ENCODE measurements at places on chromosomes 5 and 9.

GRCh38 chr9:112371060-112371459 is 8.8 kb upstream of the HSDL2 start:
- DNase-seq = no peak

- no peak for DNase-seq
These were observed 45.3 kb upstream of the PPP3R2 start for GRCh38 chr9:101639785-101640665.

DNA sequence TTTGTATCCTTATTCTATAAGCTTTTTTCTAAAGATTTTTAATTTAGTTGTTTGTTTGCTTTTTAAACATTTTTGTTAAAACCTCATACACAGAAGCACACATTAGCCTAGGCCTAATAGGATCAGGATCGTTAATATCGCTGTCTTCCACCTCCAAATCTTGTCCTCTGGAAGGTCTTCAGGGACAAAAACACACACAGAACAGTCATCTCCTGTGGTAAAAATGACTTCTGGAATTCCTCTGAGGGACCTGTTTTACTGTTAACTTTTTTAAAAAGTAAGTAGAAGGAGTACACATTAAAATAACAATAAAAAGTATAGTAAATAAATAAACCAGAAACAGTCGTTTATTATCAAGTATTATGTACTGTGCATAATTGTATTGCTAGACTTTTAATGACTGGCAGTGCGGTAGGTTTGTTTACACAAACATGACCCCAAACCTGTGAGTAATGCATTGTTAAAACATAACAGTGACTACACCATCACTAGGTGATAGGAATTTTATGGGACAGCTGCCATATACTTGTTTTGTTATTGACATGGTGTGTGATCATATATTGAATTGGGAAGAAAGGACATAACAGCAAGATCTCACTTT is 109.6 kb downstream of the ZCCHC7 start:
- no peak for DNase-seq

GRCh38 chr5:145943674-145944121 is 7.3 kb downstream of the SH3RF2 start:
- no peak for DNase-seq

GRCh38 chr5:159001247-159001646 is 98.5 kb downstream of the EBF1 start:
- DNase-seq = no peak
